ENCODE measurements at places on chromosomes 6 and 20.

DNA sequence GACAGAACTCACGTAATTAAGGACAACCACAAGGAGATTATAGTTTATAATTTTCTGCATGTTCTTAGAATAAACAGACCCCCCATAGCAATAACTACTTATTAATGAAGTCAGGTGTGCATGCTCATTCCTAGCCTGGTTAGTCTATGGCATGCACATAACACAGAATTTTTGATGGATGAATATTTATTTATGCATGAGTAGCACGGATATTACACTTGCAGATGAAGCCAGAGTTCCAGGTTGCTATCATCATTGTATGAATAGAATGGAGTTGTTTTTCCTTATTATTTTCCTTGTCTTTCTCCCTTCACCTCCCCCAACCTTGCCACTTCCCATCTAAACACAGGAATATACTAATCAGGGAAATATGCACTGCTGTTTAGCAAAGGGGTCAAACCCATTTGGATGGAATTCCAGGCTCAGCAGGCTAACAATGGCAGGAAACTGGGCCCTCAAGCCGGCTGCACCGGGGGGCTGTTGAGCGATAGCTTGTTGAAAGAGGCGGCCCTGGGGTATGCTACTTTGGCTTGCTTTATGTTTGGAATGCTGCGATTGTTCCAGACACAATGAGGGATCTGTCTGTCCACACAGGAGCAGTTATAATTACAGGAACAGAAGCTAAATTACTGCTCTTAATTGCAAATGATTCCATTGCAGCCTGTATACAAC is 112.6 kb downstream of the TMEM170B start:
- no peak for DNase-seq

DNA sequence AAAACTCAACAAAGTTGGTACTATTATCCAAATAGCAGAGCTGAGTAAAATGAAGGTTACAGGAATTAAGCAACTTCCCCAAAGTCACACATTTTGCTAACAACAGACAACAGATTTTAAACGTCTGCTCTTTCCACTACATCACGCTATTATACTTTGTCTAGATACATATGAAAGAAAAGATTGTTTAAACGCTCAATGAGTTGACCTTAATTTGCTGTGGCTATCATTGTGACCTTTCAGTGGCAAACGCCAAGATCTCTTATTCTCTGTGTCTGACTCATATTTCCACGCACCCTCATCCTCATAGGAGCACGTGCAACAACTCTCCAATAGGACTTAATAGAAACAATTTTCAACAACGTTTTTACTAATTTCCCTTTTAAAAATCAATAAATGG is 540.1 kb downstream of the MAFB start:
- no peak for DNase-seq

- no peak for DNase-seq
Observed at GRCh38 chr20:60484316-60484715, 526.1 kb downstream of the CDH26 start.

GRCh38 chr6:145009711-145010110 is 724.6 kb downstream of the UTRN start:
- no peak for DNase-seq

GRCh38 chr20:5745416-5746030 is 4.7 kb upstream of the SHLD1 start:
- no peak for DNase-seq

GRCh38 chr6:75167851-75168250 is 38.0 kb downstream of the COL12A1 start:
- no peak for DNase-seq

DNA sequence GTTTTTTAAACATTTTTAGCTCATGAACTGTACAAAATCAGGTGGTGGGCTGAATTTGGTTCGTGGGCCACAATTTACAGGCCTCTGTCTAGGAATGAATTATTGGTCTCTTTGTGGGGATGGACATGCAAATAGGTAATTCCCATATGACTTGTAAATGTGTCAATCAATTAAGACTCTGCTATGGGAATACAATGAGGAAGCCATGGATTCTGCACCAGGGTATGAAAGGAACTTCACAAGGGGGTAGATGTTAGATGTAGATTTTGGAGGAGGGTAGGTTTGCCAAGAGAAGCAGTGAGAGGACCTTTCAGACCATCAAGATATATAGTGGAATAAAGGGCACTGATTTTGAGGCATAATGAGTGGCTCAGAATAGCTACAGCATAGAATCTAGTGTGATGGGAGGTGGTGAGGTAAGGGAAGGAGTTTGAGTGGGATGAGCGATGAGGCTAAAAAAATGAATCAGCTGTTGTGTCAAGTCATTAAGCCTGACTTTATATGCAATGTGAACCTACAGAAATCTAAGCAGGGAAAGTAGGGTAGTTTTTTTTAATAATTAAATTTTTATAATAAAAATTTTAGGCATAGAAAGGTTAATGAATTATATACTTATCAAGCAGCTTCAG is 32.6 kb upstream of the RNF182 start:
- DNase-seq: no peak

DNA sequence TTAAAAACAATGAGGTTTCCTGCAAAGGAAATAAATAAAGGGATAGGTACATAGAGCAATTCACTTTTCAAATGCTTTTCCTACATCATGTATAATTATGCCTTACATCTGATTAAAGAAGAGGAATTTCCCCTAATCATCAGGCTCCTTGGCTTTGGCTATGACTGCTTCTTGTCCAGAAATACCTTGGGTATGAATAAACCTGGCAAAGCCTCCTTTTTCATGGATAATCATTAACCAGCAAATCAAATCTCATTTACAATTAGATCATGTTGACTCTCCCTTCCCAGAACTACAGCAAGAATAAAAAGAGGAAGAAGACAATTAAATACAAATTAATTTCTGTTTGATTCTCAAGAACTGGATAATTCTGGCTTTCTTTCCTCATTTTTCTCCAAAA is 58.0 kb upstream of the CD2AP start:
- DNase-seq: no peak

DNA sequence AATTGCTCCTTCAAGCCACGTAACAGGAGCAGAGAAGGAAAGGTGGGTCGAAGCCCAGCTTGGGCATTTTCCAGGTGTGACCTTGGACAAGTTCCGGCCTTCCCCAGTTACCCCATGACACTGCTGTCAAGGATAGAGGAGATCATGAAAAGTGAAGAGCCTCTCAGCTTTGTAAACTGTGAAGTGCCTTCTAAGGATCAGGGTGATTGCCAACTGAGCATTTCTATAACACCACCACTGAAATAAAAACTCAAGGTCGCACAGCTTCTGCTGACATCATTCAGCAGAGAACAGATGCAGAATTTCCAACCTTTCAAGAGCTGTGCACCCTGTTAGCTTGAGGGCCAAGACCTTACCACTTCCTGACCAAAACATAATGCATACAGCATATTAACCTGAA is 24.0 kb upstream of the ZMYND8 start:
- DNase-seq: no peak

GRCh38 chr6:152096863-152097496 is 289.5 kb downstream of the ESR1 start:
- no peak for DNase-seq

DNA sequence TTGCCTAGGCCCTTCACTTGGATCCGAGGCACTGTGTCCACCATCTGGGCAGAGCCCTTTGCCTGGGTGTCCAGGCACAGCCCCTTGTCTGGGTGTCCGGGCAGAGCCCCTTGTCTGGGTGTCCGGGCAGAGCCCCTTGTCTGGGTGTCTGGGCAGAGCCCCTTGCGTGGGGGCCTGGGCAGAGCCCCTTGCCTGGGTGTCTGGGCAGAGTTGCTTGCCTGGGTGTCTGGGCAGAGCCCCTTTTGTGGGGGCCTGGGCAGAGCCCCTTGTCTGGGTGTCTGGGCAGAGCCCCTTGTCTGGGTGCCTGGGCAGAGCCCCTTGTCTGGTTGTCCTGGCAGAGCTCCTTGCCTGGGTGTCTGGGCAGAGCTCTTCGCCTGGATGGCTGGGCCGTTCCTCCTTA is 443.4 kb upstream of the CDH4 start:
- no peak for DNase-seq

DNA sequence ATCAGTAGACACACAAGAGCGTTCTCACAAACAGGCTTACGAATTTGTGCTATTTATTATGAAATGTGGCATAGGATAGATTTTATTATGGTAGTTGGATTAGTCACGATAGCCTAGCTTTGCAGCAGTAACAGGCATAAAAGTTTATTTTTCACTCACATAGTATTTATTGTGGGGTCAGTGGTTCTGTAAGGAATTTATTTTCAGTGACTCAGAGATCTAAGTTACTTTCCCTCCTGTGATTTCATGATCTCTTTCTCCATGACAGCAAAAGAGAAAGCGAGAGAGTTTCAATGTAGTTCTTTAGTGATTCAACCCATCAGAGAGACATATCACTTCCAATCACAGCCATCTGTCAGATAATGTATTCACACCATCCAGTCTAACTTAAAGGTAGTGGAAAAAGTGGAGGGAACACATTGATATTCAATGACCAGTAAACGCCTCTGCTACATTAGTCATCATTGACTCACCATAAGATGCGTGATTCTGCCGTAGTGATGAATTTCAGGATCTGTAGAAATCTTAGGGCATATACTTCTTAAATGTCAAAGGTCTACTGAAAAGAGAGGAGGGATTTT is 605.5 kb downstream of the HDGFL1 start:
- DNase-seq: no peak

DNA sequence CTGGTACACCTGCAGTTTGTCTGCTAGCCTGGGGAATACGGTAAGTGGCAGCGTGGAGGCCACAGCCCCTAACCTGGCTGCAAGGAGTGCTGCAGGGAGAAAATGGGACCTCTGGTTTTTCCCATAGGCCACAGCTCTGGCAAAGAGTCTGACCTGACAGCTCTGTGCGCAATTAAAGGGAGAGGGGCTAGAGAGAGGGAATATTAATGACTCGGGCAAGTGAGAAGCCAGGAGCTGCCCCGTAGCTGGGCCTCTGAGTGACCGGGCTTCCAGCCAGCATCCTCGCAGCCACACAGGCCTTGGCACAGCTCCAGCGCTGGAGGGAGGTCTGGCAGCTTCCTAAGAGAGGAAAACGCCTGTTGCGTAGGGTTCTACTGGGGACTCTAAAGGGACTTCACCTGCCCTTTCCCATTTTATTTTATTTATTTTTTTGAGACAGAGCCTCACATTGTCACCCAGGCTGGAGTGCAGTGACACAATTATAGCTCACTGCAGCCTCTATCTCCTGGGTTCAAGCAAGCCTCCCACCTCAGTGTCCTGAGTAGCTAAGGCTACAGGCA is 18.2 kb upstream of the OCSTAMP start:
- no peak for DNase-seq

DNA sequence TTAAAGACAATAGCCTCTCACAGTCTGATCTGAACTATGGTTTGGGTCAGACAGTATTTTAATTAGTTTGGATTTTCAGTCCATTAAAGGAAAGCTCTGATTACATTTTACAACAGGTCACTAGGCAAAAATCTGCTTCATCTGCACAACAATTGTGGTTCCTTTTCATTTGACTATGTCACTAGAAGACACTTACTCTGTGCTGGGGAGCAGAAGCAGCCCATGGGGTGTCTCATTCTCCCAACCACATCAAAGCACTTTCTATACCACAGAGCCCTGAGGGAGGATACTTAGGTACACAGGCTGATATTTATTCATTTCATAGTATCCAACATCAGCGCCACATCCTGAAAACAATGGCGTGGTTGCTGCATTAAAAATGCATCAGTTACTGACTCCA is 36.6 kb upstream of the HDAC2 start:
- peak; percentile 66 for DNase-seq

GRCh38 chr20:13140201-13140600 is 80.9 kb upstream of the ISM1 start:
- no peak for DNase-seq

- no peak for DNase-seq
Observed at GRCh38 chr20:10868299-10868698, 194.5 kb upstream of the JAG1 start.

GRCh38 chr6:137233911-137234863 is 15.0 kb upstream of the IFNGR1 start:
- peak; percentile 39 for DNase-seq

DNA sequence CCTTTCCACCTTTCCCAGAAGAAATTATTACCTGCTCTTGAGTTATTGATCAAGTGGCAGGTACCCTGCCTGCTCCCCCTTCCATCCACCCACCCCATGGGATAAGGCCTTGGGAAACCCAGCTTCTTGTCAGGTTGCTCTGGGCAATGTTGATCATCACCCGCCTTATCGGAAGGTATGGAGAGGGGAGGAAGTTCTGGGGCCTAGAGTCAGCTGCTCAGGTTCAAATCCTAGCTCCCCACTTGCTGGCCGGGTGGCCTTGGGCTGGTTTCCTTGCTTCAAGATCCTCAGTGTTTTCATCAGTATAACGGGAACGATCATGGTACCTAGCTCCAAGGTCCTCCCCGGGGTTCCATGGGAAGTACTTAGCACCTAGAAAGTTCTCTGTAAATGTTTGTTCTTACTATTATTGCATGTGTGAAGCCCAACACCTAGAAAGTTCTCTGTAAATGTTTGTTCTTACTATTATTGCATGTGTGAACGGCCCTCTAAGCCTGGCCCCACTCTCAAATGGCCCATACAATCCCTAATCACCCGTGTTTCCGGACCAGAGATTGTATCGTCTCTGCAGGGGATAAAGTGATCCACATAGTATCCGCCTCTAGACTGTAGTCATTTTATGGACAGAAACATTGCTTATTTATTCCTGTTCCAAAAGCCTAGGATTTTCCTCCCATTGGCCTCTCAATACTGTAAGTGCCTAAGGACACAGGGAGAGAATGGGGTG is 1.1 kb upstream of the PREX1 start:
- no peak for DNase-seq

GRCh38 chr6:132483779-132484679 is 28.9 kb downstream of the STX7 start:
- DNase-seq: peak; percentile 51

GRCh38 chr6:156438350-156438923 is 338.7 kb upstream of the ARID1B start:
- no peak for DNase-seq

DNA sequence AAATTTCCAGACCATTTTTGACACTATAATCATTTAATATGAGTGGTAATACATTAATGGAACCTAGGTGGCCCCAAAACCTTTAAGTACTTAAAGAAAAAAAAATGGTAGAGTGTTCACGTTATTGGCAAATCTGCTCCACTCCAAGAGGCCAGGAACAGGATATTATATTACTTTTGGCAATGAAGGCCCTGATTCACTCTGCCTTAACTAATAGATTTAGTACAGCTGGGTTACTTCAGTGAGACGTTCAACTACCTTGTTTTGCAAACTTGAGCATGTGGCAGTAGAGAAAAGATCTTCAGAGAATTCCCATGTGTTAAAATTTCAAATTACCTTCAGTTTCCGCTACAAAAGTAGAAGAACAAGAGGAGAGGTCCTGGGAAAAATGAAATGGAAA is 12.8 kb downstream of the ADNP start:
- no peak for DNase-seq

- DNase-seq: no peak
Observed at GRCh38 chr20:3311623-3312022, 72.6 kb upstream of the SLC4A11 start.

DNA sequence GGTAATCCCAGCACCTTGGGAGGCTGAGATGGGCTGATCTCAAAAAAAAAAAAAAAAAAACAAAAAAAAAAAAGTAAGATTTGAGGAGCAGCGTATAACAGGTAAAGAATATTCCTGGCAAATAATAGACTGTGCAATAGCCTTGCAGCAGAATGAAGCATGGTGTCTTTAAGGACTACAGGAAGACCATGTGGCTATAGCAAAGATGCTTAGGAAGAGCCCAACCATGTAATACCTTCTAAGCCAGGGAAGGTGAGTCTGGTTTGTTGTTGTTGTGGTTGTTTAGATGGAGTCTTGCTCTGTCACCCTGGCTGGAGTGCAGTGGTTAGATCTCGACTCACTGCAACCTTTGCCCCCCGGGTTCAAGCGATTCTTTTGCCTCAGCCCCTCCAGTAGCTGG is 14.3 kb upstream of the RBM39 start:
- DNase-seq: no peak

- no peak for DNase-seq
Observed at GRCh38 chr6:130620338-130620781, 206.8 kb upstream of the SMLR1 start.

Data from DND-41 (cell line).